Lower leg skin (tissue), 4 donors: ENCODE measurements at places on chromosomes 1 and 21. TPM values are rescaled to one million over a fixed set of nuclear protein-coding genes. Genes with fewer than 3 reads are reported as not detected.

The MAP1LC3C gene
- total RNA-seq, result 3.8 TPM

The CLCA2 gene
- total RNA-seq, result 119 TPM

The ITPKB gene
- 41.7 TPM for total RNA-seq

The SH3BGR gene
- total RNA-seq, result 3.5 TPM

The VPS13D gene
- total RNA-seq, result 117 TPM

The HPDL gene
- 0.65 TPM for total RNA-seq

The LRRC42 gene
- total RNA-seq, result 36.3 TPM

The PGLYRP4 gene
- total RNA-seq, result 26.0 TPM

The EDARADD gene
- total RNA-seq, result 5.4 TPM

The GCSAML gene
- 0.32 TPM for total RNA-seq
